ENCODE measurements at places on chromosomes 6 and 20.

DNA sequence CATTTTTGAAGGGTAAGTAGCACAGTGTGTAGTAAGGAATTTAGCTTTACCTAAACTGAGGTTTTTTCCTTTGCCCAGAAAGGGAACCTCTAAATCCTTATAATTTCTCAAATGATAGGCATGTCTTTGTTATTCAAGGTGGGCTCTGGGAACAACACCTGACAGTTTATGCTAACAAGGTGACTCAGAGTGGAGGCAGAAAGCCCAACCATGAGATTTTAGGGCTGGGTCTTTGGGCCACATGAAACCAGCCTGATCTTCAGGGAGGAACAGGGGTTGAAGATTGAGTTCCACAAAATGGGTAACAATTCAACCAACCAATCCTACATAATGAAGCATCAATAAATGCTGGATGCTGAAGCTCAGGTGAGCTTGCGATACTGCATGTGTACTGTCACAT lies 46.6 kb downstream of the PRSS35 start:
- H3K27ac ChIP-seq = no peak overlapping the region
- no peaks in the 10 kb centered on the region for H3K27me3 ChIP-seq
- H3K4me1 ChIP-seq = no peaks in the 10 kb centered on the region
- DNase-seq = no peak

GRCh38 chr6:34319471-34319885 lies 70.7 kb upstream of the SMIM29 start:
- no peaks in the 10 kb centered on the region for H3K36me3 ChIP-seq
- H3K4me3 ChIP-seq = no peak overlapping the region
- H3K27ac ChIP-seq = no peak overlapping the region
- H3K27me3 ChIP-seq = no peaks in the 10 kb centered on the region
- H3K4me1 ChIP-seq = no peaks in the 10 kb centered on the region
- no peak for DNase-seq

DNA sequence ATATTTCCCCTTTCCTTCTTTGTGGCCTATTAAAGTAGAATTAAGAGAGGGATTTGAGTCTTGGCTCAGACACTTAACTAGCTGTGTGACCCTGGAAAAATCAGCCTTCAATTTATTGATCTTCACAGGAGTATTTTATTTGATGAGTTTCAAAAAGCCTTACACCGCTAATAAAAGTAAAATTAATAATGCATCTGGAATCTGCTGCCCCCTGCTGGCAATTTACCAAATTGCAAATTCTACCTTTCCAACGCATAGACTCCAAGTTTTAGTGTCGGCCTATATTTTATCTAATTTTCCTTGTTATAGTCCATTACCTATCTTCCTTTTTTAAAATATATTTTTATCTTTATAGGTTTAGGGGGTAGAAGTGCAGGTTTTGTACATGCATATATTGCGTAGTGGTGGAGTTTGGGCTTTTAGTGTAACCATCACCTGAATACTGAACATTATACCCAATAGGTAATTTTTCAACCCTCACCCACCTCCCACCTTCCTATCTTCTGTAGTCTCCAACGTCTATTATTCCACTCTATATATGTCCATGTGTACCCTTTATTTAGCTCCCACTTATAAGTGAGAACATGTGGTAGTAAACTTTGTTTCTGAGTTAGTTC lies 46.3 kb downstream of the GOPC start:
- no peaks in the 10 kb centered on the region for H3K27me3 ChIP-seq
- peaks cover 17% of the 10 kb centered on the region for H3K36me3 ChIP-seq
- H3K4me3 ChIP-seq = no peak overlapping the region
- peaks cover 5% of the 10 kb centered on the region for H3K4me1 ChIP-seq

- H3K27me3 ChIP-seq = no peaks in the 10 kb centered on the region
- DNase-seq = peak; percentile 58
- H3K4me3 ChIP-seq = no peak overlapping the region
- H3K36me3 ChIP-seq = no peaks in the 10 kb centered on the region
- H3K4me1 ChIP-seq = no peaks in the 10 kb centered on the region
Observed at GRCh38 chr6:129936329-129937165, 75.4 kb upstream of the TMEM244 start.

DNA sequence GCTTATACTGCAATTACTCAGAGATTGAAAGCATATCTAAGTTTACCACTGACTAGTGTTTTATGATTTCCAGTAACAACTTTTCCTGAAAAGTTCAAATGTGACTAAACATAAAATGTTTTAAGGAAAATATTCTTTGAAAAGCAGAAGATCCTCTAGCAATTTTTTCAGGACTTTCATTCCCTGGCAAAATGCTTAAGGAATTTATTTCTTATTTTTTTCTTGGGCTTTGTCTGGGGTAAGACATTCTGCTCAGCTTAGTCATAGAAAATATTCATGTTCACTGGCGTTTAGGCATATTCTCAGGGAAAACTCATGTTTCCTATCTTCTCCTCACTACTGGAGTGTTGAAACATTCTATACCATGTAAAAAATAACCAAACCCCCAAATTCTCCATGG lies 235.3 kb upstream of the CEP162 start:
- no peaks in the 10 kb centered on the region for H3K27me3 ChIP-seq
- H3K4me1 ChIP-seq = no peaks in the 10 kb centered on the region
- no peak for DNase-seq
- no peak overlapping the region for H3K4me3 ChIP-seq
- H3K27ac ChIP-seq = no peak overlapping the region

- DNase-seq = peak; percentile 95
- H3K4me1 ChIP-seq = peaks cover 55% of the 10 kb centered on the region
- no peak within 1 kb of the TSS for H3K4me3 ChIP-seq
- H3K27ac ChIP-seq = peak within 1 kb of the TSS; percentile 33
- H3K27me3 ChIP-seq = no peaks in the 10 kb centered on the region
Observed at GRCh38 chr20:31819083-31819784, at the start of gene MYLK2. Gene MYLK2, plus strand, starts transcription at chr20:31819356. Its CDS starts 225 bp downstream, at chr20:31819581.

DNA sequence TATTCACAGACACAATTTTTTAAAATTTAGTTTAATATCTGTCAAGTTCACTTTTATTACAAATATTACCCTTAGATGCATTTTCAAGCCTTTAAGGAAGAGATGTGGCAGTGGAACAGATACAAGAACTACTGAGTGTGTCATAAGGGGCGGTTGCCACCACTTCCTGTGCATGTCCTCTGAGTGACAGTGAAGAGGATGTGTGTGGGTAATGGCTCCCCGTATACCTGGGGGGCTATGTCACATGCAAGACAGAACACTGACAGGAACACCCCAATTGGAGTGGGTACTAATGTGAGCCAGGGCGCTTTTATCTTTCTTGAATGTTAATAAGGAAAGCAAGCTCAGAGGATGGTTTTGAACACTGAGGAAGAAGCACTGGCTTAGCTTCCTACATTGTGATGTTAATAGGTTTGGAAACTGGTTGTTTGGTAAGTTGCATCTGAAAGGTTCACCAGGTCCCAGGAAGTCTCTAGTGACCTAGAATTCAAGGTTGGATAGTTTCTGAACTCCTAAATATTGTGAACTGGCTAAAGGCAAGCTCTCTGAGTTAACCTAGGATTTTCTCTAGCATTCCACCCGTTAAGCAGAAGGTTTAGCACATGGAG lies 83.4 kb upstream of the ASF1A start:
- no peak for DNase-seq
- no peaks in the 10 kb centered on the region for H3K27me3 ChIP-seq
- H3K27ac ChIP-seq = no peak overlapping the region
- H3K36me3 ChIP-seq = no peaks in the 10 kb centered on the region
- H3K4me1 ChIP-seq = no peaks in the 10 kb centered on the region

GRCh38 chr20:36720510-36720909 lies 25.4 kb downstream of the NDRG3 start:
- no peaks in the 10 kb centered on the region for H3K27me3 ChIP-seq
- H3K27ac ChIP-seq = no peak overlapping the region
- no peaks in the 10 kb centered on the region for H3K4me1 ChIP-seq
- no peak for DNase-seq
- H3K4me3 ChIP-seq = no peak overlapping the region
- peaks cover 6% of the 10 kb centered on the region for H3K36me3 ChIP-seq

DNA sequence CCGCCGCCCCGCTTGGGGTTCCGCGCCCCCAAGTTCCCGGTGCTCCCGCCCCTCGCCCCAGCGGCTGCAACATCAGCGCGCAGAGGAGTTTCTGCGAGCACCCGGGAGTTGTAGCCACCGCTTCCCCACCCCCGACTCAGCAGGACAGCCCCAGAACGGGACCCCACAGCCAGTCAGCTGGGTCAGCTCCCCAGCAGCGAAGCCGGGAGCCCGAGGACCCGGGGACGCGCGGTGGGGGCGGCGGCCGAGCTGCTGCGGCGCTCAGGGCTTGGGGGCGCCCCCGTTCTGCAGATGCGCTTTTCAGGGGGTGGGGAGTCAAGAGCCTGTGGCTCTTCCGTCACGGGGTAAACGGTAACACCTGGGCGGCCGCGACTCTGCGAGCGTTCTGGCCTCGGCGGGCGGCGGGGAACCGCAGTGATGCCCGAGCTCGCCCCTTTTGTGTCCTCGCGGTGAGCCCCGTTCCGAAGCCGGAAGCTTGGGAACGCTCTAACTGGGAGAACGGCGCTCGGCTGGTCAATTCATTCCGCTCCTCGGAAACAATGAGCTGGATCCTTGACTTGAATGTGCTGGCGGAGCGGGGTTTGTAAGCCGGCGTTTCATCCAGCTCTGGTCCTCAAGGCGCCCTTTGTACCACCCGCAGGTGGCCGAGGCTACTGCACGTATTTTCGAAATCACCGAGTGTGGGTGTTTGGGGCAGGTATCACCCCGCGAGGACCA lies 774 bp downstream of the PLEKHG1 start:
- H3K36me3 ChIP-seq = no peaks in the 10 kb centered on the region
- DNase-seq = peak; percentile 81
- H3K27ac ChIP-seq = peak overlapping the region; percentile 61
- H3K27me3 ChIP-seq = no peaks in the 10 kb centered on the region
- H3K4me3 ChIP-seq = peak overlapping the region; percentile 84
- H3K4me1 ChIP-seq = peaks cover 36% of the 10 kb centered on the region

GRCh38 chr6:162706232-162706631 lies 21.3 kb downstream of the PRKN start:
- no peak overlapping the region for H3K27ac ChIP-seq
- peaks cover 8% of the 10 kb centered on the region for H3K4me1 ChIP-seq
- H3K27me3 ChIP-seq = no peaks in the 10 kb centered on the region
- H3K4me3 ChIP-seq = no peak overlapping the region
- no peaks in the 10 kb centered on the region for H3K36me3 ChIP-seq

DNA sequence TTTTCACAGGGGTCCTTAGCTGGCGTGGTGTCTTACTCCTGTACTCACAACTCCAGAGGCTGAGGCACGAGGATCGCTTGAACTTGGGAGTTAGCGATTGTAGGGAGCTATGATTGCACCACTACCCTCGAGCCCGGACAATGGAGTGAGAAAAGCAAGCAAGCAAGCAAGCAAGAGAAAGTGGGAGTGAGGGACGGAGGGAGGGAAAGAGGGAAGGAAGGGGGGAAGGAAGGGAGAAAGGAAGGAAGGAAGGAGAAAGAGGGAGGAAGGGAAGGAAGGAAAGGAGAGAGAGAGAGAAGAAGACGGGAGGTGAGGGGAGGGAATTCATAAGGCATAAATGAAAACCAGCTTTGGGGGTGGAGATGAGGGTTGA lies 120.5 kb downstream of the TRIM27 start:
- H3K27me3 ChIP-seq = no peaks in the 10 kb centered on the region
- DNase-seq = no peak
- no peaks in the 10 kb centered on the region for H3K36me3 ChIP-seq
- H3K4me1 ChIP-seq = no peaks in the 10 kb centered on the region
